Renal pelvis (tissue), 12 donors: ENCODE measurements at places on chromosomes 1 and 21. TPM values are rescaled to one million over a fixed set of nuclear protein-coding genes. Genes with fewer than 3 reads are reported as not detected.

- no peak for DNase-seq
Observed at GRCh38 chr1:30551603-30552002, 171.8 kb downstream of the MATN1 start.

DNA sequence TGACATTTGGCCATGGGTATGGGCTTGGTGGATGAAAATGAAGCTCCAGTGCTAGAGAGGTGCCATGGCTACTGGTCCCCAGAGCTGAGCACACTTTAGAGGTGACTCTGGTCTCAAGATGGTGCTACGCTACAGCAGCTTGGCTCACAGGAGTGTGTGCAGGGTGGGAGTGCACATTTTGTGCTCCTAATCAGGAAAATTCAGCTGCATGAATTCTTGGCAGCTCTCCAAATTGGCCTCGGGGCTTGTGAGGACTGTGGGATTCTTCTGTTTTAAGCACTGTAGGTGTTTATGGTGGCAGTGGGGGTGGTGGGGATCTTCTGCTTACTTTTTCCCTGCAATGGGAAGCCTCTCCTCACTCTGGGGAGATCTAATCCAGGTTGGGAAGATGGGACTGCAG is 17.3 kb upstream of the TIPRL start:
- DNase-seq, result no peak

DNA sequence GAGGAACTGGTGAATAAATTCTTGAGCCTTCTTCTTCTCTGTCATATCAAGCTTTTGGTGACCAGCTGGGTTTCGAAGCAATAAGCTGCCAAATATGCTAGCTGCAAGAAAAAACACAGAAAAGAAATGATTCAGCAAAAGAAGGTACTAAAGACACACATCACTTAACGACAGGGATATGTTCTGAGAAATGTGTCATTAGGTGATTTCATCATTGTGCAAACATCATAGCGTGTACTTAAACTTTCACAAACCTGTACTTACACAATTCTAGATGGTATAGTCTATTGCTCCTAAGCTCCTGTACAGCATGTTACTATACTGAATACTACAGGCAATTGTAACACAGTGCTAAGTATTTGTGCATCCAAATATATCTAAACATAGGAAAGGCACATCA is 2.9 kb upstream of the MTF1 start:
- no peak for DNase-seq

DNA sequence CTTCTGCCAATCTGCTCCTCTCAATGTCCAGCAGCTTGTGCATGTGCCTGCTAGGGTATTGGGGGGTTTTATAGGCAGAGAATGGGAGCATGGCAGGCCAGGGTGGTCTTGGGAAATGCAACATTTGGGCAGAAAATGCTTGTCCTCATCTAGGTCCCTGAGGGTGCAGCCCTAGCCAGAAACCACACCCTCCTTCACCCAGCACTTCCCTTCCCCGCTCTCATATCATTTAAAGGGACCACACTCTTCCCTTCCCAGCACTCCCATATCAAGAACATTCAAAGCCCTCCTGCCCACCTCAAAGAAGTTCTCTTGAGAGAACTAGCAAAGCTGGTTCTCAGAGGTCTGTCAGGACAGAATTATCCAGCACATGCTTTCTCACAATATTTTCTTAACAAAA is 62.1 kb downstream of the HSD3B1 start:
- no peak for DNase-seq

KCNJ9 gene
- polyA plus RNA-seq, result 0.15 TPM

DNA sequence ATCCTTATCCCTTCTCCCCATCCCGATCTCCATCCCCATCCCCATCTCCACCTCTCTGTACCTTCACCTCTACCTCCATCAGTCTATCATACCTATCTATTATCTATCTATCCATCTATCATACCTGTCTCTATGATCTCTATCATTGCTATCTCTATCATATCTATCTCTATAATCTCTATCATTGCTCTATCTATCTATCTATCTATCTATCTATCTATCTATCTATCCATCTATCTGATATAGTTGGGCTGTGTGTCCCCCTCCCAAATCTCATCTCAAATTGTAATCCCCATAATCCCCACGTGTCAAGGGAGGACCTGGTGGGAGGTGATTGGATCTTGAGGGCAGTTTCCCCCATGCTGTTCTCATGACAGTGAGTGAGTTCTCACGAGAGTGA is 97.9 kb upstream of the PAXBP1 start:
- DNase-seq, result no peak

GRCh38 chr1:245898581-245898980 is 608.5 kb downstream of the SMYD3 start:
- no peak for DNase-seq

SLAMF9 gene
- polyA plus RNA-seq, result not detected

TNN gene
- polyA plus RNA-seq, result 3.1 TPM

CLCNKB gene
- 29.4 TPM for polyA plus RNA-seq

EDARADD gene
- polyA plus RNA-seq, result 7.3 TPM

GRCh38 chr1:193392686-193393085 is 206.3 kb upstream of the B3GALT2 start:
- DNase-seq, result no peak

- DNase-seq, result no peak
Observed at GRCh38 chr1:162298266-162298665, 78.4 kb downstream of the SPATA46 start.

GRCh38 chr1:114339379-114339778 is 171.6 kb downstream of the TRIM33 start:
- no peak for DNase-seq

GRCh38 chr1:33435096-33435820 is 4.4 kb upstream of the PHC2 start:
- DNase-seq, result no peak

AIRE gene
- 0.52 TPM for polyA plus RNA-seq

WNT4 gene
- polyA plus RNA-seq, result 8.7 TPM

OXCT2 gene
- polyA plus RNA-seq, result 0.69 TPM

DNA sequence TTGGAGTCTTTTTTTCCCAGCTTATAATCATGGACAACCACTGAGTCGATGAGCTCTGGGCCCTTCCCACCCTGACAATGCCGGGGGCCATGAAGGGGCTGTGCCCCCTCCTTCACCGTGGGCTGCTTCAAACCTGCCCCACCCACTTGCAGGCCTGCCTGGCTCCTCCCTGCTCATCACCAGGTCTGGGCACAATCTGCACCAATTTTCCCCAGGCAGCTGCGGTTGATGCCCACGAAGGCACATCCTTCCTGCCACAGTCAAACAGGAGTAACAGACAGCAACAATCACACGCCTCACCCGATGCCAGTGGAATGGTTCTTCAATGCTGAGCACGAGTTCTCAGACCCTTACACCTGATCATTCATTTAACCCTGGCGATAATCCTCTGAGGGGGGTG is 18.9 kb downstream of the PGLYRP3 start:
- no peak for DNase-seq

DNA sequence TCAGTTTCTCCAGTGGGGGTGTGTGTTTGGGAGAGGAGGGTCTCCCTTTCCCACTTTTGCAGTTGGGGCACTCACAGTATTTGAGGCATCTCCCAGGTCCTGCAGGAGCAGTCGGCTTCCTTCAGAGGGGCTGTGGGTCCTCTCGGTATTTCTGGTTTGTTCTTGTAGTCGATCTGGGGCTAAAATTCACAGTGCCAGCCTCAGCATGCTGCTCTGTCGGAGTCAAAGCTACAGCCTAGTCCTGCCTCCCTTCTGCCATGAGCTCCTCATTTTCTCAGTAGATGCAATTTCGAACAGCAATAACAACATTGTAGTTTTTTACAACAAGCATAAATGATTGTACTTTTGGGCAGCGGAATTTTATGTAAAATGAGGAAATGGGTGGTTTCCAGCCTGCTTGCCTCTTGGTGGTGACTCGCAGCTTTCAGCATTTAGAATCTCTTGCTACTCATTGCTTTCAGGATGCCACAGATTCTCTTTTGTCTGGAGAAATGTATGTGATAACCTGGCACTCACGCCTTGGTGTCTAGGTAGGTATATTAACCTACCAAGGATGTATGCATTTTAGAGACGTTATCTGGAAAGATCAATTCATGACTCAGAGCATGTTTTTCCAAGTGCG is 82.4 kb upstream of the C21orf91 start:
- DNase-seq, result no peak

DNA sequence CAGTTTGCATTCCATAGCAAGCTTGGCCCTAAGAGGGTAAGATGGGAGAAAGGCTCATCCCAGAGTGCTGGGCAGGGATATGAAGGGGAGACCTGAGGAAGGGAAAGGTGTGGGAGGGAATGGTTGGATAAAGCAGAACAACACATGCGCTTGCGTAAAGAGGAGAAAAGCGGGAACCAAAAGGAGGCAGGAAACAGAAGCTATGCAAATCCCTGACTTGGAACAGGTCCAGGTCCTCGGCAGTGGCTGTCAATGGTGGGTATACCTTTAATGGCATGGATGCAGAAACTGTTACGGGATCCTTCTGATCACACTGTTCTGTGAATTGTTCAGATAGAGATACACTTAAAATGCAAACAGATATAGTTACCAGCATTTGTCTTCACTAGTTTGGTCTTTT is 455.6 kb downstream of the SIPA1L2 start:
- DNase-seq, result no peak

DNA sequence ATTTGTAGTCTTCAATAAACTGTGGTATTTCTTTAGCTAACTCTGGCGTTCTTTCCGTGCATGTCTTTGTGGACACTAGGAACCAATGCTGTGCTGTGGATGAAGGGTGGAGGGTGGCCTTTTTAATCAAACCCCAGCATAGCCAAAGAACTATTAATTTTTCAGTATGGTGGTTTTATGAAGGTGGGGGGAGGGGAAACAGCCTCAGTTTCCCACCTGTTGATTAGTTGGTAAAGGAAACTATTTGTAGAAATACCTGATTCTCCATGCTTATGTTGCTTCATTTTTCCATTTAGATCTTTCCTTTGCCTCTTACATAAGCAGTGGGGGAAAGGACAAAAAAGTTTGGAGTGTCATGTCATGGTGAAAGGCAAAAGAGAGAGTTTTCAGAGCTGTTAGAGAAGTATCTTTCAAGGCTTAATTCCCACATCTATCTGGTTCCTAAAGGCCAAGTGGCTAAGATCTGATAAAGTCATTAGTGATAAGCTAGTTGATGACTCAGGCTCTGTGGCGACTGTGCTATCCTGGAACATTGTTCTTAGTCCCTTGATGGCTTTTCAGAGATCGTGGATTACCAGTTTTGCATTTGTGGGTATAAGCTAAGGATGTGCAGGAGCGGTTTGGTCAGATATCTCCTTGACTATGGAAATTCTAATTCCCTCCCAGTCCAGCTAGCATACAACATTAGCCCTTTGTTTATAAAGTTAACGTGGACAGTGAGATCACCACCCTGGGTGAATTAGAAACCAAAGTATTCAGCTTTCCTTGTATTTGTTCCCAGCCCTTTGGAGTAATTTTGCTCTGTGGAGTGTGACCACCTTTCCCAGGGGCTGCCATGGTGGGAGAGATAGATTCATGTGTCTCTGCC is 8.7 kb upstream of the HAX1 start:
- DNase-seq, result no peak

DNA sequence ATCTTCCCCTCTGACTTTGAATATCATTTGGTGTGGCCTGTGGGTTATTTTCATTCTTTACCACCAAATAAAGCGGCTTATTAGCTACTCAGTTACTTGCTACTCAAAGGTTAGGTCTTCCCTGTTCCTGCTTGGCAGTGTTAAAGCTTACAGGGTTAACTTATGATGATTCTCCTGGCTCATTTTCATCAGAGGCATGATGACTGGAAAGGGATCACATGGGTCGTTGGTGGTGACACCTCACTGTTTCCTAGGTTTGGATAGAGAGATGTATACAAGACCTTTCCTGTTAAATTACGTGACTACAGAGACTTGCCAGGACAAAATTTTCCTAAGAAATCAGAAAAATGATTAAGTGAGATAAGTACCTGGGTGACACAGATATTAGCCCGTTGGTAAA is 27.4 kb downstream of the MRPS6 start:
- DNase-seq, result no peak

- DNase-seq, result no peak
Observed at GRCh38 chr1:147843486-147843885, 59.1 kb upstream of the GJA8 start.
